CD4-positive, alpha-beta T cell (primary cell): ENCODE measurements at places on chromosomes 11 and 22. TPM values are rescaled to one million over a fixed set of nuclear protein-coding genes. Genes with fewer than 3 reads are reported as not detected.

DNA sequence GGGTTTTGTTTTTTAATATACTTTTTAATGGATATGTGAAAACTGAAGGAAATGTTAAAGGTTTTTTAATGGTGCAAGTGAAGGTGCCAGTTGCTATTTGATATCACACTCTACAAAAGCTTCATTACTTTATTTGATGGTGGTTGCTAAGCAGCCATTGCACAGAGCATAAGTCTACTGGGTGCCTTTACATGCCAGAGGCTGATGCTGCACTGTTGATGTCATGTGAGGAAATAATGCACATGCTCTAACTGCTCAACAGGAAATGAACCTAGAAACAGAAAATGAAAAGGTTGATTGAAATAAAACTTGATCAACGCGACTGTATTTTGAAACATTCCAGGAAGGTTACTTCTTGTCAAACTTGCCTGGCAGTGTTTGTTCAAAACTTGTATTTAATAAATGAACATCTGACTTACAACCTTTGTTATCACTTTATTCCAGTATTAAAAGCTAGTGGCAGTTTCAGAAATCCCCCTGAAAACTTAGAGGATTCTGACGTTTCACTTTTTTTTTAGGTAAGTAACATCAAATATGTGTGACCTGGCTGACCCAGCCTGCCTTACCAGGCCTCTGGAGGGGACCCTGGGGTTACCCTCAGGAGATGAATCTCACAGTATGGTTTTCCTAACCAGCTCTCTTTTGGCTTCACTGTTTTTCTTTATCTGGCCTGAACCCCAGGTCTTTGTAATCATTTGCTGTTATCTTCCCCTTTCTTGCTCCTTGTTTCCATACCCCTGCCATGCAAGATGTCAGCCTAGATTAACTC, 2.4 kb upstream of the ATP5MG start:
- DNase-seq = peak; percentile 35
- peak overlapping the region; percentile 93 for H3K27ac ChIP-seq
- H3K4me3 ChIP-seq = no peak overlapping the region
- peaks cover 35% of the 10 kb centered on the region for H3K36me3 ChIP-seq
- H3K27me3 ChIP-seq = no peaks in the 10 kb centered on the region

GRCh38 chr11:121226415-121227263, 65.9 kb upstream of the SC5D start:
- H3K27ac ChIP-seq = no peak overlapping the region
- DNase-seq = no peak
- peaks cover 16% of the 10 kb centered on the region for H3K27me3 ChIP-seq
- no peak overlapping the region for H3K4me3 ChIP-seq
- no peaks in the 10 kb centered on the region for H3K36me3 ChIP-seq

DNA sequence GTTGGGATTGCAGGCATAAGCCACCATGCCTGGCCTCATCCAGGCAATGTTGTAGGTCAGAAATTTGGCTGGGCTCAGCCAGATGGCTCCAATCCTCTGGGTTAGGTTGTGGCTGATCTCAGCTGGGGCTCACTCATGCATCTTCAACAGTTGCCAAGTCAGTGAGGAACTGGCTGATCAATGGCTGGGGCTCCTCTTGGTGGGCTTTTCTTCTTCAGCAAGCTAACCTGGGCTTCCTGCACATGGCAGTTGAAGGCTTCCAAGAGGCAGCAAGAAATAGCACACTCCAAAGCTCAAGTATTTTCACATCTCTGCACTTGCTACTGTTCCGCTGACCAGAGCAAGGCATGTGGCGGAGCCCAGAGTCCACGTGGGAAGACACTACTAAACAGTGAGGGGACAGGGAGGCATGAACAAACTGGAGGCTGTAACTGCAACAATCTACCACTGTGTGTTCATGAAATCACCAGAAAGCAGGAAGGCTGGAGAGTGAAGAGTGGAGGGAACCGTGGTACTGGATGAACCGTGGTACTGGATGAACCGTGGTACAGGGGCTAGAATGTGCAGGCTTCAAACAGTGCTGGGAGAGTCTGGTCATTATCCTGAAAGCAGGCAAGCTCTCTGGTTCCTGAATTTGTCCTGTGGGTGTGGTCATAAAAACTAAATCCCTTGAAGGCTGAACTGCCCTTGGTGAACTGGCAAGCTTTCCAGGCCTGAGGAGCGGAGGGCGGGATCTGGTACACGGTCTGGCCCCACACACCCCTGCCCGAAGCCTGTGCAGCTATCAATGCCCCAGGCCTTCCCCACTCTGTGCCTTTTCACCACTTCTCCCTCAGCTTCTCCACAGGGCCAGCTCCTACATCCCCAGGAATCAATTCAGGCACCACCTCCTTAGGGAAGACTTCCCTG, 20.2 kb downstream of the CHST1 start:
- H3K36me3 ChIP-seq = no peaks in the 10 kb centered on the region
- H3K27ac ChIP-seq = no peak overlapping the region
- DNase-seq = no peak
- no peaks in the 10 kb centered on the region for H3K4me1 ChIP-seq
- H3K4me3 ChIP-seq = no peak overlapping the region

Gene OR2AT4
- not detected for total RNA-seq
